ENCODE measurements at places on chromosomes 6 and 20. TPM values are rescaled to one million over a fixed set of nuclear protein-coding genes. Genes with fewer than 3 reads are reported as not detected.
A peak's percentile ranks its signal among the peaks of the same experiment; 100 is the strongest.

DNA sequence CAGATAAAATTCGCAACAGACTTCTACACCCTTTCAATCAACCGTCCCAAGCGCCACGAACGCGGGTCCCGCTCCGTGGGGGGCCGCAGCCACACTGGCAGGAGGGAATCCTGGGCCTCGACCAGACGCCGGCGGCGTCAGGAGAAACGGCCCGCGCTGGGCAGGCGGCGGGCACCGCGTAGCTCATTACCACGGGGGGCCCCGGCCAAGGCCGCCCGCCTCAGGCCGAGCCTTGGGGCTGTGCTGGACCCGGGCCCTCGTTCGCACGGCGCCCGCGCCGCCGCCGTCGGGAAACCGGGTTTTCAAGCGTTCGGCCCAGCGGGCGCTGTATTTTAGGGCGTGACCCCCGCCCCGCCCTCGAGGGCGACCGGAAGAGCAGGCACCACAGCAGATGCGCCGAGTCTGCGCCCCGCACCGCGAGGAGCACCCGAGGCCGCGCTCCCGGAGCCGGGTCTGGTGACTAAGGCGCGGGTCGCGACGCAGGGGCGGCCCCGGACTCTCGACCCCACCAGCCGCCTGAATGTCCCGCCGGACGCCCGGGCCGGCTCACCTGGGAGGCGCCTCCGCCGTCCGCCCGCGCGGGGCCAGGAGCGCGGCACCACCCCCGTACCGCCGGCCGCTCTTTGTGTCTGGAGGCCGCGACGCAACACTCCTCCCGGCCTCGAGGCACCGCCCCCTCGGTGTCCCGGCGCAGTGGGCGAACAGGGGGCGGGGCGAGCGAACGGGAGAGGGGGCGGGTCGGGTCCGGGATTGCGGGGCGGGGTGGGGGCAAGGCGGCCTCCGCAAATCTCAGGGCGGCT, at the start of gene NINL:
TSS of gene NINL (minus strand) at position 627 of the 800 bp plus-strand sequence. CDS start 58,944 bp downstream, outside the sequence.
- peak; percentile 47 for DNase-seq
- H3K27me3 ChIP-seq, result no peaks in the 10 kb centered on the region
- peak within 1 kb of the TSS; percentile 85 for H3K4me3 ChIP-seq

DNA sequence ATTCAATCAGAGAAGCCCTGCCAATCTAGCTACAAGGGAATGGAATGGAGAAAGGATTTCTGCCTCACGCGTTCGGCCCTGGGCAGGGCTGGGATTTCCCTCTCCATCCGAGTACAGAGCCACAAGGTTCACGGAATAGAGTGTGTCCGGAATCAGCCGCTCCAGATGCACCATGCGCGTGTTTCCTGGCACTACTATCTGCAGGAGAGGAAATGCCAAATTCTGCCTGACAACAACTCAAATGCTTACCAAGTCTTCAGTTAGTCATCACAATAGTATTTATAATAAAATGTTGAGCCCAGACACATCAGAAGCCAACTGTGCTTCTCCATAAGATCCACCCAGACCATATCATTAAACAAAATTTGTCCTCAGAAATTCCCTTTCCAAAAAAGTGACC, 75.1 kb downstream of the COL12A1 start:
- no peaks in the 10 kb centered on the region for H3K27me3 ChIP-seq

DNA sequence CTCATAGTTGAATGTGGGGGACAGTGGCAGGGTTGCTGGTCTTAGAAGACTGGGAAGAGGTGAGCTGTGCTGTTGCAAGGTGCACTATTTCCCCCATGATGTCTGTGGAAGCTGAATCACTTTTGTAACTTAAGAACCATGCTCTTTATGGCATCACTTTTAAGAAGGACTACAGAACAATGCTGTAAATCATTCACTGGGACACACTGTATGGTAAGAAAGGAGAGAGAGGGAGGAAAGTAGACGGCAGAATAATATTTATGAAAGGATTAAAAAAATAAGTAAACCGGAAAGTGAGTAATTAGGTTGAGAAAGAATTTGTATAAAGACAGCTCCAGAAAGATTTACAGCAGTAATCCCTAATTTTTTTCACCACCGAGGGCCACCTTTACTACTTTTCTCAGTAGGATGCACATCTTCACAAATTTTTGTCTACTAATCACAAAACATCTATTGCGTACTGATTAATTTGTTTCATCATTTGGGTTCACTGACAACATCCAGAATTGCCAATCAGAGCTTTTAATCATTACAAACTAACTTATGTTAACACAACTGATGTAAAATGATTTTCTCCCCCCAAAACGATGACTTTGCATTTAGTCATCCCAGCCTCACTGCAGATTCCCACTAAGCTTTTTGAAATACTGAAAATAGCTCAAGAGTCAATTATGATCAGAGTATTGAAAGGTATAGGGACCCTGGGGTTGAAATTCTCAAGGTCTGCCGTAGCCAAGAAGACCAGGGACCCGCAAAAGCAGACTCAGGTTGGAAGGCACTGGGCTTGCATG, 560.7 kb upstream of the NOX3 start:
- no peak overlapping the region for H3K4me3 ChIP-seq
- H3K27ac ChIP-seq, result no peak overlapping the region
- no peaks in the 10 kb centered on the region for H3K36me3 ChIP-seq
- H3K4me1 ChIP-seq, result no peaks in the 10 kb centered on the region

DNA sequence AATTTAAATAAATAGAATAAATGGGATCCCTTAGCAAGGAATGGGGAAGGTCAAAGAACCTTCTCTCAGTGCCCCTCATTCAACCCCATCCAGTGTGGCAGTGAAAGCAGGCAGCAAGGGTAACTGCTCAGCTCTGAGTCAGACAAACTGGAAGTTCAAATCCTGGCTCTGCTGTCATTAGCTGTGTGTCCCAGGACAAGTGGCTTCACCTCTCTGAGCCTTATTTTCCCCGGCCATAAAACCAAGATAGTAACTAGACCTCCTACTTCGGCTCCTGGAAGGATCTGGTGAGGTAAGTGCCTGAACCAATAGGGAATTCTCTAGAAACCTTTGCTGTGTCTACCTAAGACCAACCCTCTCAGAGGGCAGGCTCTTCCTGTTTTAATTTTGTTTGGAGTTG, 4.1 kb downstream of the GHRH start:
- DNase-seq, result no peak
- H3K4me1 ChIP-seq, result no peaks in the 10 kb centered on the region
- H3K27me3 ChIP-seq, result no peaks in the 10 kb centered on the region
- H3K36me3 ChIP-seq, result no peaks in the 10 kb centered on the region
- H3K27ac ChIP-seq, result no peak overlapping the region
- no peak overlapping the region for H3K4me3 ChIP-seq

- H3K27ac ChIP-seq, result no peak overlapping the region
- DNase-seq, result no peak
- H3K36me3 ChIP-seq, result no peaks in the 10 kb centered on the region
- no peak overlapping the region for H3K4me3 ChIP-seq
Observed at GRCh38 chr6:92648364-92649086, 770.8 kb downstream of the EPHA7 start.

GRCh38 chr6:149190224-149190831, 127.2 kb upstream of the TAB2 start:
- H3K27ac ChIP-seq, result no peak overlapping the region
- H3K4me3 ChIP-seq, result no peak overlapping the region
- no peaks in the 10 kb centered on the region for H3K4me1 ChIP-seq
- peak; percentile 82 for DNase-seq

GRCh38 chr20:34402461-34402860, 39.4 kb downstream of the ITCH start:
- H3K4me3 ChIP-seq, result no peak overlapping the region
- no peaks in the 10 kb centered on the region for H3K4me1 ChIP-seq
- H3K36me3 ChIP-seq, result no peaks in the 10 kb centered on the region
- no peak overlapping the region for H3K27ac ChIP-seq
- no peak for DNase-seq
- H3K27me3 ChIP-seq, result no peaks in the 10 kb centered on the region

DNA sequence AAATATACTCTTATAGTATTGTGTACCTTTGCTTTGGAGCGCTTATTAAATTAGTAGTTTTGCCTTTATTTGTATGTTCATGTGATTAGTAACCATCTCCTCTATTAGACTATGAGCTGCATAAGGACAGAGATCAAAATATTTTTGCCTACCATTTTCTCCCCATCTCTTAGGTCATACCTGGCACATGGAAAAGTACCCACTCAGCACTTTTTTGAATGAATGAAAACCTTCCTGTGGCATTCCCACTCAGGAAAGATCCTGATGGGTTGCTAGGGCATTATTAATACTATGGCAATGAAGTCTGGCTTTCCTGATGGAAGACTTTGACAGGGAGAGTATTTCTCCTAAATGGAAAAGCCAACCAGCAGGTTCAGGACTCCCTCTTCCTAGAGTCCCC, 20.3 kb upstream of the CHD6 start:
- H3K27me3 ChIP-seq, result no peaks in the 10 kb centered on the region
- no peak overlapping the region for H3K27ac ChIP-seq
- DNase-seq, result no peak
- no peaks in the 10 kb centered on the region for H3K36me3 ChIP-seq

DNA sequence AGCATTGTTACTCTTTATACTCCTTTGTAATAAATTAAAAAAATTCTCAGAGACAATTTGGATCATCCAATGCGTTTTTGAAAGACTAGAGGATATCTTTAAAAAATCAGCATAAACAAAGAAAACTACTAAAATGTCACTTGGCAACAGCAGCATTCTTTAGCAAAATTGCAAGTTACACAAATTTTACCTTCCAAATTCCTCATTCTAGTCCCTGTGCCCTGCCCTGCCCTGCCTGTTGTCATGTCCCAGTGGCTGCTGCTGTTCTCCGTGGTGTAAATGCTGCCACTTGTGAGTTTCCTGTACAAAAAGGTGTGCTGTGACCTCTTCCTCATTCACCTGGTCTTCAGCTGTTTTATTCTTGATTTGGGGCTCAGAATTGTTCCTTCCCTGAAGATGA, 83.2 kb downstream of the CDC5L start:
- no peak for DNase-seq
- H3K36me3 ChIP-seq, result no peaks in the 10 kb centered on the region
- no peaks in the 10 kb centered on the region for H3K27me3 ChIP-seq
- H3K4me3 ChIP-seq, result no peak overlapping the region

GRCh38 chr6:125114248-125114858, 39.2 kb upstream of the TPD52L1 start:
- DNase-seq, result no peak
- H3K27ac ChIP-seq, result no peak overlapping the region
- no peaks in the 10 kb centered on the region for H3K27me3 ChIP-seq

DNA sequence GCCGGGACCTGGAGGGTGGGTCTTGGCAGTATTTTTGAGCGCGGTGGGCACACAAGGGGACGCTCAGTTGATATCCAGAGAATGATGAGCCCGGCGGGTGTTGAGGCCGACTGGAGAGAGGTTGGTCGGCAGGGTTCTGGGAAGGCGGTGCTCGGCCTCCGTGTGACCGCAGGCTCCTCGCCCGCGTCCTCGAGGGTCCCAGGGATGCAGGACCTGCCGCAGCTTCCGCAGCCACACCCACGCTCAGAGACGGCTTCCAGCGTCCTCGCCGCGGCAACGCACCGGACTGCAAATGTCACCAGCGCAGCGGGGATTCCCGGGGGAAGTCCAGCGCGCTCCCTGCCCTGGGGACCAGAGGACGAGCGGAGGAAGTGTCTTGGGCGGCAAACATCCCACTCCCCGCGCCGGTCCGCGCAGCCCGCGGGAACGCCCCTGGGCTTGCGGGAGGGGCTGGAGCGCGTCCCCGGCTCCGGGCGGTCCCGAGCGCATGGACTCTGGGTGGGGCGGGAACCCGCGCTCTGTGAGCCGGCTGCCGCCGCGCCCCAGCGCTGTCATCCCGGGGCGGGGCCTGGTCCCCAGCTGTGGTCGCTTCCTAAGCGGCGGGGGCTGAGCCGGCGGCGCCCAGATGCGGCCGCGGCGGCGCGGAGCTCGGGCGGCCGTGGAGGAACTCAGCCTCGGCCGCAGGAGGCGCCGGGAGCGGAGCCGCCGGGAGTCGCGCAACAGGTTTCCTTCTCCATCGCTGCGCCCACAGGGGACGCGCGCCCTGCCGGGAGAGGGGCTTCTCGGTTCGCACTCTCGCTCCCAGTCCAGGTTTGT, at the start of gene STX11:
TSS of gene STX11 (plus strand) at position 624 of the 816 bp plus-strand sequence. CDS start 36,111 bp downstream, outside the sequence.
- H3K4me3 ChIP-seq, result peak within 1 kb of the TSS; percentile 66
- peaks cover 30% of the 10 kb centered on the region for H3K27me3 ChIP-seq
- H3K36me3 ChIP-seq, result no peaks in the 10 kb centered on the region
- H3K4me1 ChIP-seq, result no peaks in the 10 kb centered on the region
- DNase-seq, result peak; percentile 80

GRCh38 chr6:37218061-37218460, 39.5 kb upstream of the TBC1D22B start:
- H3K4me1 ChIP-seq, result no peaks in the 10 kb centered on the region
- no peaks in the 10 kb centered on the region for H3K27me3 ChIP-seq
- no peak overlapping the region for H3K27ac ChIP-seq
- DNase-seq, result no peak

DNA sequence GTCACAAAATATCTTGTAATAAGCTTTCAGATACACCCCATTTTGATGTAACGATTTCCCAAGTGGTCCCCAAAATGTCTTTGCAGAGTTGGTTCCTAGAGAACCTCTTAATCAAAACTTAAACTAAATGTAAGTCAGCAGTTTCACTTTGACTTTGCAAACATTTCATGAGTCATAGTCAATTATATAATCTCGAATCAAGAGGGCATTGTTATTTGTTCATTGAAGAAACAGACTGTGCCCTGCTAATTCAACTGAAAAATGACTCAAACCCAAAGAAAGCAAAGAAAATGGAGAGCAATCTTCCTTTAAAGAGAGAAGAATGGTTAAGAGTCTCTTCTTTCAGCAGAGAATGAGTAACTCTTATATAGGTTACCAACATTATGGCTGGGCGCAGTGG, 58.3 kb downstream of the IPCEF1 start:
- no peak overlapping the region for H3K4me3 ChIP-seq
- no peaks in the 10 kb centered on the region for H3K27me3 ChIP-seq
- no peak for DNase-seq

DNA sequence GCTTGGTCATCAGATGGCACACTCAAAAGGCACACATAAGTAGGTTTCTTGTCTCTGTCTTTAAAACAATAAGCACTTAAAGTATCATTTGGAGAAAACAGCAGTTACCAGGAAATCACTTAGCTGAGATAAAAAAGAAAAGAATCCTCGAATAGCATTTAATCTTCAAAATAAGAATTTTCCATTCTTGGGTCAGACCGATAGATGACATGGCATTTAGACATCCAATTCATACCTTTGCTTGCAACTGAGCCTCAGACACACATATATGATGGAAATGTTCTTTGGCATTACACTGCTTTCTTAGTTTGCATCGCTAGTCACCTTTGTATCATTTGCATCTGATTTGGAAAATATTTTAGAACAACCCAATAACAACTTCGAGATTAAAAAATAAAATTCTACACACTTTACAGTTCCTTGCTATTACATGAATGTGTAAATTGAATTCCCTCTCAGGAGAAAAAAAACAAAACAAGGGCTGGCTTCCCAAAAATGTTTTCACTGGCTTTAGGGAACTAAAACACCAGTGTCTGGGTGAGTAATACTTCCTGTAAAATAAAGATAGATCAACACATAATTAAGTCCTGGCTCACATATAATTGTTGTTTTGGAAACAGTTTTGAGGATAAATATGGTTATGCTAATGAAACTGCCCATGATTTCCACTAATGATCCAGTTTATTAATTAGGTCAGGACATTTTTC, 1.3 kb upstream of the RNF217 start:
- H3K27me3 ChIP-seq, result peaks cover 5% of the 10 kb centered on the region
- no peaks in the 10 kb centered on the region for H3K36me3 ChIP-seq
- H3K27ac ChIP-seq, result no peak overlapping the region
- no peak overlapping the region for H3K4me3 ChIP-seq
- no peaks in the 10 kb centered on the region for H3K4me1 ChIP-seq
- DNase-seq, result no peak

- no peaks in the 10 kb centered on the region for H3K27me3 ChIP-seq
- no peaks in the 10 kb centered on the region for H3K4me1 ChIP-seq
- H3K36me3 ChIP-seq, result no peaks in the 10 kb centered on the region
Observed at GRCh38 chr6:131655387-131655786, 18.3 kb downstream of the ENPP3 start.

The POPDC3 gene
- 3.7 TPM for total RNA-seq

The C20orf144 gene
- total RNA-seq, result 0.23 TPM

The EYA2 gene
- total RNA-seq, result 1.6 TPM

The FAM184A gene
- total RNA-seq, result 12.1 TPM

The CLDN20 gene
- not detected for total RNA-seq

The FAM83D gene
- 62.6 TPM for total RNA-seq
